ENCODE measurements at places on chromosomes 1 and 21.

- DNase-seq, result no peak
These were observed 103.0 kb downstream of the CAMTA1 start for GRCh38 chr1:6888268-6888667.

DNA sequence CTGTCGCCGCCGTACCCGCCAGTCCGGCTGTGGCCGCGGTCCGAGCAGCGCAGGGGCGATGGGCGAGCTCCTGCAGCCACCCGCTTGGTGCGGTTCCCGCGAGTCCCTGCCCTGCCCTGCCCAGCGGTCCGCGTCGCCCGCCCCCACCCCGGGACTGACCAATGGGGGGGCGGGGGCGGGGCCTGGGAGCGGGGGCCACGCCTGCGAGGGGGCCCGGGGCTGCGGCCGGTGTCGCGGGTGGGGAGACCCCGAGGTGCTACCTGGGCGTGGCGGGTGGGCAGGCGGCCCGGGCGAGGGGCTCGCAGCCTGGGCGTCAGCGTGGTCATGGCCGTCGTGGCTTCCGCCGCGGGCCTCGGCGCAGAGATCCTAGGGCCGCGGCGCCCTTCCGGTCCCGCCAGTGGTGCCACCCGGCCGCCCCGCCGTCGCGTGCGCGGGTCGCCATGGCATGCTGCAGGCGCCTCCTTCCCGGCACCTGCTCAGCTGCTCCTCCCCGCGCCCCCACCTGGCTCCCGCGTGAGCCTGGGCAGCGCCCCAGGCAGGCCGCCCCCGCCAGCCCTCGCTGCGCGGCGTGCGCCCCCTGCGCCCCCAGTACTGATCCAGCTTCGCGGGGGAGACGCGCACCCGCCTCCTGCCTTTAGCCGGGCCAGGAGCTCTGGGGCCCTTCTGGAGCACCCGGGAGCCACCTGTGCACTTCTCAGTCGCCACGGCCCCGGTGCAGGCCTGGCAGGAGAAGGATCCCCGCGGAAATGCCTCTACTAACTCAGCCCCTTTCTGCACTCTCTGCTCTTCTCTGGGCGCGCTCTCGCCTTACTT is at the start of gene BMP8B:
Gene BMP8B, minus strand, starts transcription at position 108 of the 813 bp plus-strand sequence. CDS start 380 bp downstream, outside the sequence.
- peak; percentile 77 for DNase-seq

DNA sequence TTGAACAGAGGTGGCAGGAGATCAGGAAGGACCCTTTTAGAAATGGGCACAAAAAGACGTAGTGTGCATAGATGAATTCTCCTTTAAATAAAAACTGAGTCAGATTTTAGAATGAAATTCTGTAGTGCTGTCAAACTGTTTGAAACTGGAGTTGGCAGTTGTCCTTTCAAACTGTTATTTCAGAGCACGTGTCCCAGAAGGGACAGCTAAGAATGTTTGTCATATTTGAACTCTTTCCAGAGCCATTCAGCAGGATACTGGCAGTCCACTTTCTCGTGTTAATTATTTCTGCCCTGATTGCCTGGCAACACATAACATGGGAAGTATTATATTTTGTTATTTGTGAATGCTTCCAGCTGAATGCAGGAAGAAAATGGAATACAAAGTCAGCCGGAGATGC is 212.3 kb upstream of the DPYD start:
- DNase-seq, result no peak

- no peak for DNase-seq
These were observed 241.7 kb upstream of the NEGR1 start for GRCh38 chr1:72524021-72524420.

DNA sequence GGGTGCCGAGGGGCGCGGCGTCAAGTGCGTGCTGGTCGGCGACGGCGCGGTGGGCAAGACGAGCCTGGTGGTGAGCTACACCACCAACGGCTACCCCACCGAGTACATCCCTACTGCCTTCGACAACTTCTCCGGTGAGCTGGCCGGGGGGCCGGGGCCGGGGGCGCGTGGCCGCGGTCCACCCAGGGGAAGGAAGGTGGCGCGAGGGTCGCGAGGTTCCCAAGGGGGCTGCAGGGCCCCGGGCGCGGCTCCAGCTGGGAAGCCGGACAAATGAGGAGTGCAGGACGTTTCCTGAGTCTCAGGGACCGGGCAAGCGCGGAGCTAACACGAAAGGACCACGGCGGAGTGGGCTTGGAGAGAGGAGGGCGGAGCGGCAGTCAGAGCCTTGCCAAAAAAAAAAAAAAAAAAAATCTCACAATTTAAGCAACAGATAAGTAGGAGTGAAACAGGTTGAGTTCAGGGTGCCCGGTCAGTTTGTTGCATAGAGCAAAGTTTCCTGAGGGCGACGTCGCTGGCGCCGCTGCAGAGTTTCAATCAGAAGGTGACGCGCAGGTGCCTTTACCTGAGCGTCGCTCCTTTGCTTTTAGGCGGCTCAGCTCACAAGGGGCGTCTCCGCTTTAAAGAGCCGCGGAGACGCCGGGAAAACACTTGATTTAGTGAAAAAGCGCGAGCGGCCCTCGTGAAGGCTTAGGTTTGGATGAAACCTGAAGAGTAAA is 750 bp downstream of the RHOU start:
- peak; percentile 4 for DNase-seq

- DNase-seq, result peak; percentile 0
These were observed 975.7 kb upstream of the PRMT6 start for GRCh38 chr1:106080608-106081325.

- DNase-seq, result peak; percentile 56
These were observed 5.7 kb upstream of the PLPP3 start for GRCh38 chr1:56584910-56585528.

DNA sequence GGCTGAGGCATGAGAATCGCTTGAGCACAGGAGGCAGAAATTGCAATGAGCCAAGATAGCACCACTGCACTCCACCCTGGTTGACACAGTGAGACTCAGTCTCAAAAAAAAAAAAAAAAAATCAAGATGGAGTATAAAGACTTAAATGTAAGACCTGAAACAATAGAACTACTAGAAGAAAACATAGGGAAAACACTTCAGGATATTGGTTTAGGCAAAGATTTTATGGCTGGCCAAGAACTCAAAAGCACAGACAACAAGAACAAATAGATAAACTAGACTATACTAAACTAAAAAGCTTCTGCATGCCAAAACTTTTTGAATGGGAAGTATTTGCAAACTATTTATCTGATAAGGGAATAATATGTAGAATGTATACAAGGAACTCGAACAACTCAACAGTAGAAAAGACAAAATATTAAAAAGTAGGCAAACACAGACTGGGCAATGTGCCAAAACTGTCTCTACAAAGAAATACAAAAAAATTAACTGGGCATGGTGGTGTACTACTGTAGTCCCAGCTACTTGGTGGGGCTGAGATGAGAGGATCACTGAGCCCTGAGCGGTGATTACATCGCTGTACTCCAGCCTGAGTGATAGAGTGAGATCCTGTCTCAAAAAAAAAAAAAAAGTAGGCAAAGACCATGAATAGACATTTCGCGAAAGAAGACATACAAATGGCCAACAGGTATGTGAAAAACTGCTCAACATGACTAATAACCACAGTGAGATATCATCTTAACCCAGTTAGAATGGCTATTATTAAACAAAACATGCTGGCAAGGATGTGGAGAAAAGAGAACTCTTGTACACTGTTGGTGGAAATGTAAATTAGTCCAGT is 25.3 kb downstream of the DTL start:
- peak; percentile 14 for DNase-seq

DNA sequence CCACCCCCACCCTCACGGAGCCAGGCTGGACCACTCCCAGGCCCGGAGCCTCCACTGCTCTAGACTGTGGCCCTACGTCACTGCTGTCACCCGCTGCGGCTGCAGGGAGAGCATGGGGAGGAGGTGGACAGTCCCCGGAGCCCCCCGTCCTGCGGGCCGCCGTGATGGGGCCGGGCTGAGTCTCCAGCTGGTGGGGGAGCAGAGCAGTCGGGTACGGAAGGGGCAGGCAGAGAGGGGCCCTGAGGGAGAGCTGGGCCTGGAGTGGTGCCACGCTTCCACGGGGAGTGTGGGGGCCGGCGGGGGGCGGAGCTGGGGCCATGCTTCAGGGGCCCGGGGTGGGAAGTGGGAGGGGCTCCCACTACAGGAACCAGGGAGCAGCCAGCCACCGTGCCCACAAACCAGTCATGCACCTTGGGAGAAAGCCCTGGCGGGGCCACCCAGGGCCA is 98.9 kb upstream of the KCNK1 start:
- no peak for DNase-seq

DNA sequence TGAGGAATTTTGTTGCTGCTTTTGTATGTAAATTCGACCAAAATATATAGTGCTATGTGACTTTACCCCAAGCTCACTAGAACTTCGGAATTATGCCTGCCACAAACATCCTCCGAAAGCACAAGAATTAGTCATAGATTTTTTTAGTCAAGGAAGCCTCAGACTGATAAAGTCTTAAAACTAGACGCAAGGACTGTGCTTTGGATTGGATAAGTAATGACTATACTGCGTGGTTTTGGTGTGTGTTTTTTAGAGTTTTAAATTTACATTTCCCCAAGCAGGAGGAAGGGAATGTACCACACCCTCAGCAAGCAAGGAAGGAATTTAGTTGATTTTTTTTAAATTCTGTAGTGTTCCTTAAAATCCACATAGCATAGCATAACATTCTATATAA is 10.3 kb downstream of the WLS start:
- DNase-seq, result no peak

- DNase-seq, result no peak
These were observed 8.4 kb upstream of the RBM8A start for GRCh38 chr1:145935708-145936107.

DNA sequence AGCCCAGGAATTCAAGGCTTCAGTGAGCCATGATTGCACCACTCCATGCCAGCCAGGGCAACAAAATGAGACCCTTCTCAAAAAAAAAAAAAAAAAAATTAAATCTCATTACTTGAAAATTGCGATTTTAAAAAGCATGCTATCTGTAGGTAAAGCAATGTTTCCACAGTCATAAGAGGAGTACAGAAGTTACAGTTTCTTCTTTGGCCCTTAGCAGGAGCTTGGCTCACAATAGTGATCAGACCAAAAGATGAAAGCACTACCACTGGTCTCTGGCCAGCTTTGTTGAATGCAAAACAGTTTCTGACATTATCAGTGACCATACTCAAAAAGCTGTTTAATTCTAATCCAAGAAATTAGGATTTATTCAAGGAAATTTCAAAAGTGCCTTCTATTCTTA is 31.2 kb downstream of the VAV3 start:
- DNase-seq, result no peak

DNA sequence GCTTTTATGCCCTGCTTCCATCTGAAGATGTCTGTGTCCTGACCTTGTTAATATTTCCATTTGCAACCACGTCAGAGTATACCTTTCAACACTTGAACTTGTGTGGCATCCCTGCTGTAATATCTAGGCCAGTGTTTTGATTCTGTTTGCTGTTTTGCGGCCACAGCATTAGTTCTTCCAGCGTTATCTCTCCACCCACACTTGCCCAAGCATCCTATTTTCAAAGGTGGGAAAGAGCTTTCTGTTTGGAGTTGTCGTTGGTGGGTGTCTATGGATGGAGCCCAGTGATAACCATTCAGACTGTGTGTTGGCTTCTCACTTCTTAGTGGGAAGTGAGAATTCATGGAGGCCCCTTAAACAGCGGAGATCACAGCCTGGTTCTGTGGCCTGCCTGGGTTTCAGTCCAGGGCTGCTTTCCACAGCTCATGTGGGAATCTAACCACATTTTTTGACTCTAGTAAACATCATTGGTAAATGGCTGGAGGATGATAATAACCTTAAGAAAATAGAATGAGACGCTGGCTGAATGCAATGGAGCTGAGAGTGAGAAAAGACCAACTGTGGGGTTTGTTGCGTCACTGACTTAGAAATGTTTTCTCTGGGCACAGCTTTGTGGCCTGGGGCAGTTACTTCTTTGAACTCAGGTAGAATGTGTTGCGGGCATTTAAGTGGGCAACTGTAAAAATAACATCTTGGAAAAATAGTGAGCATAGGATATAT is 7.6 kb downstream of the TENT5C start:
- peak; percentile 90 for DNase-seq

DNA sequence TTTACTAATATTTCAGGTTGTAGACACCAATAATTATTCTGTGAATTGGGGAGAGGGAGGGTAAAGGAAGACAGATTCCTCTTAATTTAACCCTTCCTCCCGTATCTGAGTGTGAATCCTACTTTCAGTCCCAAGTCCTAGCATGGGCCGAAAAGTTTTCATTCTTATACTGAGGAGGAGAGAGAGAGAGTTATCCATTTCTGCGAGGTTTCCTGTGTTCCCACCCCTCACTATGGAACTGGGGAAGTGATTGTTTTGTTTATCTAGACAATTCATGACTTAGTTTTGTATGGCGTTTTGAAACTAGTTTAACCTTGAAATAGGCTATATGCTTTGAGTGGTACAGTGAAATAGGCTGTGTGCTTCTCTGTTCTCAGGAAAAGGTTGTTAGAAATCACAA is 134.0 kb upstream of the DPYD start:
- no peak for DNase-seq

DNA sequence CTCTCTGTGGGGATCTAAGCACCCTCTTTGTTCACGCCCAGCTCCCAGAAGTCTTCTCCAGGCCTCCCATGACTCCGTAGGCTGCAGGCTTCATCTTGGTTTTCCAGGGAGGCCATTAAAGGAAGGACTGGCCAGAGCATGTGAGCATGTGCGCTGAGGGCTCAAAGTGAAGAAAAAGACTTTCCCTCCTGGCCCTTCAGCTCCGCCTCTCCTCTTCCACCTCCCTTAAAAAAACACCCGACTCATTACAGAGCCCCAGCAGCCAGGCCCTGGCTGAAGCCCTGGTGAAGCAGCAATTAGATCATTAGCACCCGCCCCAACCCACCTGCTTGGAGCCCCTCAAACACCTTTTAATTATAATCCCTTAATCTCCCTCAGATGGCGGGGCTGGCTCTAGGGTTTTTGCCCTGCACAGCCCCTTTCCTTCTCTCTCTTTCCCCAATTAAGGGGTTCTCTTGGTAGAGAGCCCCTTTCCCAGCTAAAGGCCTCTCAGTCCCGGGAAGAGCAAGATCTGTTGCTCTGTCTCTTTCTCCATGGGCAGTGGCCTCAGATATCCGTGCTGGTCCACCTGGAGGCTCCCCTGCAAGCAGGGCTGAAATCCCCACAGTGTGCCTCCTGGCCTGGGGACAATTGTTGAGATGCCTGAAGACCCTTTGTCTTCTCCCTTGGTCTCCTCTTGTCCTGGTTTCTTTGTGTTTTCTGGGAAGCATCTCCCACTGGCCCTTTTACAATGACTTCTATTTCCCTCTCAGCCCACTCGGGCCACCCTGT is 30.5 kb downstream of the RHBG start:
- DNase-seq, result peak; percentile 22

GRCh38 chr21:38910390-38911067 is 104.8 kb downstream of the ETS2 start:
- no peak for DNase-seq

DNA sequence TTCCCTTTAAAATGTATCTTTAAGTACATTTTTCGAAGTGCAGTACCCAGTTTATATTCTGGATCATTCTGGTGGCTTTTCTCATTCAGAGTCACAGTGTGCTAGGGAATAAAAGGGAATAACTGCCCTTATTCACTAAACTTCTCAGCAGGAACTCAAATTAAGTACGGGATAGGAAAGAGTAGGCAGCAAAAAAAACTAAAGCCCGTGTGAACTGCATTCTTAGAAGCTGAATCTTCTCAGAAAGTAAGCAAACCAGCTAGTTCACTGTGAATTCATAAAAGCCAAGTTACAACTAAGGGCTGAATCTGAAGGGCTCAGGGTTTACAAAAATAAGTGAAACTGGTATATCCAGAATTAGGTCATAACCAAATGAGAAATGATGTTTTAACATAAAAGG is 22.0 kb downstream of the PRPF38A start:
- no peak for DNase-seq

Data from erythroblast (primary cell).